Immature natural killer cell (primary cell): ENCODE measurements at places on chromosomes 11 and 22. TPM values are rescaled to one million over a fixed set of nuclear protein-coding genes. Genes with fewer than 3 reads are reported as not detected.

- no peak overlapping the region for H3K27ac ChIP-seq
- H3K4me1 ChIP-seq = peaks cover 9% of the 10 kb centered on the region
- no peak for DNase-seq
- H3K4me3 ChIP-seq = no peak overlapping the region
Observed at GRCh38 chr22:45584121-45584570, 81.5 kb downstream of the FBLN1 start.

- DNase-seq = no peak
- no peaks in the 10 kb centered on the region for H3K36me3 ChIP-seq
- H3K27me3 ChIP-seq = no peaks in the 10 kb centered on the region
- peaks cover 55% of the 10 kb centered on the region for H3K4me1 ChIP-seq
- H3K4me3 ChIP-seq = peak overlapping the region; percentile 97
Observed at GRCh38 chr11:61331651-61332050, 1.3 kb downstream of the DDB1 start.

DNA sequence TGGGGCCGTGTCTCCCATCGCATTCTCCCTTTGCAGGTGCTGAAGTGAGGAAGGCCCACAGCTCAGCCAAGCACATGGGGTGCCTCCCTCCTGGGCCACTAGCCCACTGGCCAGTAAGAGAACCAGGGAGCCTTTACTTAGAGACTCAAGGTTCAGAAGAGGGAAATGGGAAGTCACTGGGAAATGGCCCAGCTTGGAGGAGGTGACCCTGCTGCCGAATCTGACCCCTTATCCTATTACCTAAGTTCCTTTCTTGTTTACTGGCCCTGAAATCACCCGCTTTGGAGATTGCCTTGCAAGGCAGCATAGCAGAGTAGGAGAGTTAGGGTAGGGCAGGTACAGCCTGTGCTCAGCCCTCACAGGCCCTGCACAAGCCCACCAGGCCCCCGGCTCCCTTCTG lies 24.4 kb downstream of the UPB1 start:
- no peak overlapping the region for H3K4me3 ChIP-seq
- no peak overlapping the region for H3K27ac ChIP-seq
- peaks cover under 1% of the 10 kb centered on the region for H3K27me3 ChIP-seq

DNA sequence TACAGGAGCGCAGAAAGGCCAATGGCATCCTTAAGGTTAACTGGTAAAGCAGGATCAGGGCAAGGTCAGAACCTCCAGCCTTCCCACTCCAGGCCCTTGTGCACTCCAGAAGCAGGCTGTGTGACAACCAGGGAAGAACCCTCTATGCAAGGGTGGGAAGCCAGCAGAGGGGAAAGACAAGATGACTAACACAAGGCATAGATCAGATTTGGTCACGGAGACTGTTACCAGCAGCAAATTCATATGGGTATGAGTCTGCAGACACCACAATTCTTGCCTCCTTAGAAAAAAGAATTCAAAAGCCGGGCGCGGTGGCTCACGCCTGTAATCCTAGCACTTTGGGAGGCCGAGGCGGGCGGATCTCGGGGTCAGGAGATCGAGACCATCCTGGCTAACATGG lies 39.8 kb upstream of the MTNR1B start:
- H3K27me3 ChIP-seq = peaks cover 1% of the 10 kb centered on the region
- no peaks in the 10 kb centered on the region for H3K36me3 ChIP-seq
- H3K4me1 ChIP-seq = no peaks in the 10 kb centered on the region
- no peak overlapping the region for H3K27ac ChIP-seq
- H3K4me3 ChIP-seq = no peak overlapping the region
- no peak for DNase-seq

DNA sequence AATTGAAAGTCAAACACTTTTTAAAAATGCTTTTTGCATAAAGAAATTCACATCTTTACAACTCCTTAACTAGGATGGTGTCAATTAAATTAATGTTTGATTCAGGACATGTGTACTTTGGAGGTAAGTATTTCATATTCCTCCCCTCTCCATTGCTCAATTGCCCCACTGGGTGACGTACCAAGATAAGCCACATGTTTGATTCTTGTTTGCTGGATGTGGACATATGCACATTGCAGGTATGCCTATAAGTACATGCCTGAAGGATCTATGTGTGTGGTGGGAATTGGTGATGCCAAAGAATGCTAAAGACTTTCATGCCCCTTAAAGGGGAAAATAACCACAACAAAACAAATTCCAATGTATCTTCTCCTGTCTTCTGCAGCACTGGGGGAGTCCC lies 5.8 kb downstream of the CD44 start:
- H3K27me3 ChIP-seq = peaks cover 8% of the 10 kb centered on the region
- H3K36me3 ChIP-seq = peaks cover 17% of the 10 kb centered on the region
- H3K4me3 ChIP-seq = peak overlapping the region; percentile 71
- peaks cover 100% of the 10 kb centered on the region for H3K4me1 ChIP-seq

- no peak within 1 kb of the TSS for H3K27ac ChIP-seq
- peaks cover 19% of the 10 kb centered on the region for H3K4me1 ChIP-seq
- H3K27me3 ChIP-seq = peaks cover 2% of the 10 kb centered on the region
- no peaks in the 10 kb centered on the region for H3K36me3 ChIP-seq
Observed at GRCh38 chr22:21632237-21632895, at the start of gene CCDC116. Gene CCDC116, plus strand, starts transcription at chr22:21632760. Its CDS starts 422 bp downstream, at chr22:21633182.

DNA sequence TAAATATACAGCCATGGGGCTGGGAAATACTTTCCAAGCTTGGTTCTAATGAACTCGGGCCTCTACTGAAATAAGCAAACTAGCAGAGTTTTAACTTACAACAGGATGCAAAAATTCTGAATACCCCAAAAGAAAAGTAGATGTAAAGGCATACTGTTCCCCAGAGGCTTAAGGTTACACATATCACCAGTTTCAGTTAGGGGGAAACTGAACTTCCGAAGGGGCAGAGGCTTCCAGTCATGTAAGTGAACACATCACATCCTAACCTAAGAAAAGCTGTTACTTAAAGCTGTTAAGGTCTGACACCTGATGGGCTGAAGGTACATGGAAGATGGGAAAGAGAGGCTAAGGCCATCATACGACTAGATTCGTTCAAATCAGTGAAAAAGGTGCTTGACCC lies 2.3 kb downstream of the GAB2 start:
- peak overlapping the region; percentile 63 for H3K4me3 ChIP-seq
- no peaks in the 10 kb centered on the region for H3K36me3 ChIP-seq
- DNase-seq = no peak
- H3K4me1 ChIP-seq = peaks cover 18% of the 10 kb centered on the region
- no peak overlapping the region for H3K27ac ChIP-seq
- peaks cover 18% of the 10 kb centered on the region for H3K27me3 ChIP-seq

The SLC17A6 gene
- polyA plus RNA-seq = not detected

The UNC93B1 gene
- 29.7 TPM for polyA plus RNA-seq
